Testis (tissue), 5 donors: ENCODE measurements at places on chromosomes 3 and 15. TPM values are rescaled to one million over a fixed set of nuclear protein-coding genes. Genes with fewer than 3 reads are reported as not detected.

- DNase-seq, result no peak
Observed at GRCh38 chr3:41138601-41139000, 60.7 kb upstream of the CTNNB1 start.

- DNase-seq, result peak; percentile 76
Observed at GRCh38 chr3:42979044-42979972, at the start of gene GASK1A. TSS of gene GASK1A (plus strand) at chr3:42979311. CDS start at chr3:42979643, 332 bp downstream.

GRCh38 chr3:94735354-94735753, 672.5 kb downstream of the NSUN3 start:
- DNase-seq, result no peak

- DNase-seq, result no peak
Observed at GRCh38 chr15:51229907-51230330, 108.5 kb downstream of the CYP19A1 start.

- peak; percentile 4 for DNase-seq
Observed at GRCh38 chr15:101466188-101466587, 23.3 kb downstream of the PCSK6 start.

DNA sequence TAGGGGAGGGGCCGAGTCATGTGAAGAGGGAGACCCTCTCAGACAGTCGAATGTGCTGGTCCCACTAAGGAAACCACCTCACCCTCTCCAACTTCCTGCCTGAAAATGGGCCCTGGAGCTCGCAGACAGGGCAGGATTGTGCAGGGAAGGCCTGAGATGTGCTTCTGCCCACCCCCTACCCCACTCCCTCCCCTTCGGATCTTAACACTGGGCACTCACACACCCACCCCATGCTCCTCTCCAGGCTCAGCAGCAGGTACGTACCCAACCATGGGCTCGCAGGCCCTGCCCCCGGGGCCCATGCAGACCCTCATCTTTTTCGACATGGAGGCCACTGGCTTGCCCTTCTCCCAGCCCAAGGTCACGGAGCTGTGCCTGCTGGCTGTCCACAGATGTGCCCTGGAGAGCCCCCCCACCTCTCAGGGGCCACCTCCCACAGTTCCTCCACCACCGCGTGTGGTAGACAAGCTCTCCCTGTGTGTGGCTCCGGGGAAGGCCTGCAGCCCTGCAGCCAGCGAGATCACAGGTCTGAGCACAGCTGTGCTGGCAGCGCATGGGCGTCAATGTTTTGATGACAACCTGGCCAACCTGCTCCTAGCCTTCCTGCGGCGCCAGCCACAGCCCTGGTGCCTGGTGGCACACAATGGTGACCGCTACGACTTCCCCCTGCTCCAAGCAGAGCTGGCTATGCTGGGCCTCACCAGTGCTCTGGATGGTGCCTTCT, 20.0 kb downstream of the ATRIP start:
- no peak for DNase-seq

DNA sequence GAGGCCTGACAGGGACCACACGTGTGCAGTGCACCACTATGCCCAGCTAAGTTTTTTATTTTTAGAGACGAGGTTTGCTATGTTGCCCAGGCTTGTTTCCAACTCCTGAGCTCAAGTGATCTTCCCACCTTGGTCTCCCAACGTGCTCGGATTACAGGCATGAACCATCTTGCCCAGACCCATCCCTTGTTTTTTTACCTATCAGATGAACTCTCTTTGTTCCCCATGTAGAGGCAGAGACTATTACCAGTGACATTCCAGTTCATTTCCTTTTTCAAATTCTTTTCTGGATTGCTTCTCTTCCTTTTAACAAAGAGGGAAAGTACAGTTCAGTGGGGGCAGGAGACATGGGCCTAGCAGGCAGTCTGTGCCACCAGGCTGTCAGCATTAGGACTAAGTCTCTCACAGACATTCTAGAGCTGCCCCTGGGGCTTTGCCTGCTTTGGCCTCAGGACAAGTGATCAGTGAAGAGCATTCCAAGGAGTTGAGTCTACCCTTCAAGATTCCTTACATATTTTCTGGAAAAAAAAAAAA, 103.5 kb upstream of the SLC7A14 start:
- DNase-seq, result no peak

DNA sequence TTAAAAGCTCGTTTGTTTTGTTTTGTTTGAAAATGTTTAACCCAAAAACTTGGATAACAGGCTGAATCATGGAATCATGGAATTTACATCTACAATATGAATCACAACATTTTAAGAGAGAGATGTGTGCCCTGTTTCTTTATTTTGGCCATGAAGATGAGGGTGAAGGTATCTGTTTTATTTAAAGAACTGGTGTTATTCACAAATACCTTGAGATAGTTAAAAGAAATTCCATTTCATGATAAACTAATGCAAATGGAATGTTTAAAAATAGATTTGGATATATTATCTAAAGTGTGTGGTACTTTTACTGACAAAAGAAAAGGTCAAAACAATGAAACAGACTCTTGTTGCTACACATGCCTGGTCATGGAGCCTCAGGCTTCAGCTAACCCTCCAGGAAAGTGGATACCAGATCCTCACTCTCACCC, 486.0 kb upstream of the CFAP20DC start:
- DNase-seq, result no peak

DNA sequence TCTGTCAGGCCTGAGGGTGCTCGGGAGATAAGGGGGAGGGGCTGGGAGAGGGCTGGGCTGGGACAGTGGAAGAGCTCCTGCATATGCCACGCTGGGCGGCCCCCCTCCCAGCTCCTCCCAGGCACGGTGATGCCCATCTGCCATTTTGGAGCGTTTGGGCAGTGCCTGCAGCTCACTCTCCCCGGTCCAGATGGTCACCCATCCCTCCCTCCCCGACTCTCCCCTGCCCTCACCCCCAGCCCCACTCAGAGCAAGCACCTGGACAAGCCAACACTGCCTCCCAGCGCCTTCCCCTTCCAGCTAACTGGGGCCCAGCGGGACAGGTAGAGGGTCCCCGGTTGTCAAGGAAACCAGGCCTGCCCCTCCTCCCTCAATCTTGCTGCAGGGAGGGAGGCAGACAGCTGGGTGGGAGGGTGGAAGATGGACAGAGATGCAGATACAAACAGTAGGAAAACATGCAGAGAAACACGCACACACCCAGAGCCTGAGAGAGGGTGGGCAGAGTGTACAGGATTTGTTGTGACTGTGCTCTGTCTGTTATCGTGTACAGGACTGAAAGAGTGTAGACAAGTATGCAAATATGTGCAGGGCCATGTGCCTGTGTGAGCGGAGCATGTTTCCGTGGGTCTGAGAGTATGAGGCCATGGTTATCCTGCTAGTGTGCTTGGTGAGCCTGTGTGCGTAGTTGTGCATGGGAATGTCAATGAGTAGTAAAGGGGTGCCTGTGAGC, 17.5 kb upstream of the CORO2B start:
- no peak for DNase-seq

DNA sequence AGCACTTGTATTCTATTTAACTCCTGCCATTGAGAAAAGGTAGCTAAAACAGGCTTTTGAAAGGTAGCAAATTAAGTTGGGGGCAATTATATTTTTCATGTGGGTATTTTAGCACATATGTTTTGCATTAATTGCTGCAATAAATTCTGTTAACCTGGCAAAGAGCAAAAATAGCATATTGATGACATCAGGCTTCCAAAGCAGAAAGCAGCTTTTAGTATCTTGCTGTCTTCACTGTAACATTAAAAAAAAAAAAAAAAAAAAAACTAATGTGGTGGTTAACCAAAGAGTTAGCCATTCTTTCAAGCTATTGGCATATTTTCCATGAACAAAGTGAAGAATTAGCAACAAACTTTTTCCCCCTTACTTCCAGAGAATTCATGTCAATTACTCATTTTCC, 9.1 kb downstream of the EPHA3 start:
- DNase-seq, result no peak

- no peak for DNase-seq
Observed at GRCh38 chr15:60130821-60131220, 126.7 kb downstream of the FOXB1 start.

DNA sequence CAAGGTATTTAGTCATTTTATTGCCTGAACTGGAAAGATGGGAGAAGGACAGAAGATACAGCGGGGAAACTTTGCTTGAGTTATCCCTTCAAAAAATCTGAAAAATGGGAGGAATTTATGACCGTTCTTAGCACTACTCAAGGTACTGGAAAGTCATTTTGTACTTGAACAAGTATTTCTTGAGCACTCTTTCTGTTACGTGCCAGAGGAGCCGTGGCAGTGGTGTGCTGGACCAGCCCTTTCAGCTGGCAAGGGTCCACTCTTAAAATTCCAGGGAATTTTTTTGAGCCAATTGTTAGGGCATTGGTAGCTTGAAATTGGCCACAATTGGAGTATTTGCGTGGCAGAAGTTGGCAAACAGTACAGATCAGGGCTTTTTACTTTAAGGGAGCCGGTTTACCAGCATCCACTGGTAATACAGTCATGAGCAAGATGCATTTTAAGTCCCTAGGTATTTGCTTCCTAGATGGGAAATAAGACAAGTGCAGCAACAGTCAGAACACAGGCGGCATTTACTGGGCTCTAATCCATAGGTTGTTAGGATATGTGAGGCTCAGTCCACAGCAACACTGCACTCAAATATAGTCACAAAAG, 145.9 kb upstream of the ST8SIA2 start:
- no peak for DNase-seq

DNA sequence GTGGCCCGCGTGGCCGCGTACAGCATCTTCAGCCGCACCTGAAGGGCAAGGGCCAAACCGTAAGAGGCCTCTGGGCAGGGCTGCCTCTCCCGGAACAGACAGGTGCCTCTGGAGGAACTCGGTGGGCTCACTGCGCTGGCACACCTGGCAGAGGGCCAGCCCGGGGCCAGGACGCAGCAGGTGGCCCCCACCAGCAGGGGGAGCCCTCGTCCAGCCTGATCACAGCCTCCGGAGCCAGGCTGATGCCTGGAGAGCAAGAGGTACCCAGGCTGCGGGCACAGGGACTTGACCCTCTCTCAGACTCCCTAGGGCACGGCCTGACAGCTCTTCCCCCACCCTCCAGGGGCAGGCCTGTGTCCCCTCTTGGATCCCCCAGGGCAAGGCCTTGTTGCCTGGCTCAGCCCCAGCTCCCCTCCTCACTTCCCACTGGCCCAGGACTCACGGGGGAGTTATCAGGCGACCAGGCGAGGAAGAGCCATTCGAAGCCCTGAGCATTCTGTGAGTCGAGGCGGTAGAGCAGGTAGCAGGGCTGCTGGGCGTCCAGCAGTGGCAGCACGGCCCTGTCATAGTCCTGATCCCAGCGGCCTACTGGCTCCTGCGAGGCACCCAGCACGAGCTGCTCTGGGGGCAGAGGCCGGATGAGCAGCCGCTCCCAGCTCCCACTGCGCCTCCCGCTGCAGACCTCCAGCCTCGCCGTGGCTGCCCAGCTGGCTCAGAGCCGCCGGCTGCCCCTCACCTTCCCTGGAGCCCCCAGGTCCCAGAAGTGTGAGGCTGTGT, 6.2 kb upstream of the TLR9 start:
- DNase-seq, result peak; percentile 73

DNA sequence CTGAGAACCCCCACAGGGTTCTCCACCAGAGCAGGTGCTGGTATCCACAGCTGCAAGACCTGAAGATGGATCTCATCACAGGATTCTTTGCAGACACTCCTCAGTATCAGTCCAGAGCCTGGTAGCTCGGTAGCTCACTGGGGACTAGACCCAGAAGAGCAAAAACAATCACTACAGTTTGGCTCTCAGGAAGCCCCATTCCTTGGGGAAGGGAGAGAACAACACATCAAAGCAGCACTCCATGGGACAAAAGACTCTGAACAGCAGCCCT, 22.2 kb downstream of the STRIT1 start:
- no peak for DNase-seq

DNA sequence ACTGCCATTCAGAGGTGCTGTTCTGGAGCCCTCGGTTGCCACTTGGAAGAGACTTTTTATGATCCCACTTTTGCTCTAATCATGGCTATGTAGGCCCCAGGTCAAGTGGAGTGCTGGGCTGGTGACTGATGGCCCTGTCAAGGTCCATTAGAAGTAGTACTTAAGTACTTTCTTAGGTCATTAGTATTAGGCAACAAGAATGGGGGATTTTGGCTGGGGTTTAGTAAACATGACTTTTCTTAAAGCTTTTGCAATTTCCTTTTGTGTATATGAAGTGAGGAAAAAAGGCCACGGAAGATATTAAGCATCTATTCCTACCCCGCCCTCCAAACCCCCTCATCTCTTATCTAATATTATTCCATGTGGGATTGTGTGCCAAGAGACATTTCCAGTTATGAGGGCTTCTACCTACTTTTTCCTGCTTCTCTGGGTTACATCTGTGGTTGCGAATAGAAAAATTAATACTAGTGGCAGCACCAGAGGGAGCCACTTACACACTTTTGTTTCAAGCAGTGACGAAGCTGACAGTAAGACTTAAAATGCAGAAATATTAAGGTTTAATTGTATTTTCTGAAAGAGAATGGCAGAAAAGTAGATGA, 13.9 kb downstream of the NLGN1 start:
- DNase-seq, result peak; percentile 46

DNA sequence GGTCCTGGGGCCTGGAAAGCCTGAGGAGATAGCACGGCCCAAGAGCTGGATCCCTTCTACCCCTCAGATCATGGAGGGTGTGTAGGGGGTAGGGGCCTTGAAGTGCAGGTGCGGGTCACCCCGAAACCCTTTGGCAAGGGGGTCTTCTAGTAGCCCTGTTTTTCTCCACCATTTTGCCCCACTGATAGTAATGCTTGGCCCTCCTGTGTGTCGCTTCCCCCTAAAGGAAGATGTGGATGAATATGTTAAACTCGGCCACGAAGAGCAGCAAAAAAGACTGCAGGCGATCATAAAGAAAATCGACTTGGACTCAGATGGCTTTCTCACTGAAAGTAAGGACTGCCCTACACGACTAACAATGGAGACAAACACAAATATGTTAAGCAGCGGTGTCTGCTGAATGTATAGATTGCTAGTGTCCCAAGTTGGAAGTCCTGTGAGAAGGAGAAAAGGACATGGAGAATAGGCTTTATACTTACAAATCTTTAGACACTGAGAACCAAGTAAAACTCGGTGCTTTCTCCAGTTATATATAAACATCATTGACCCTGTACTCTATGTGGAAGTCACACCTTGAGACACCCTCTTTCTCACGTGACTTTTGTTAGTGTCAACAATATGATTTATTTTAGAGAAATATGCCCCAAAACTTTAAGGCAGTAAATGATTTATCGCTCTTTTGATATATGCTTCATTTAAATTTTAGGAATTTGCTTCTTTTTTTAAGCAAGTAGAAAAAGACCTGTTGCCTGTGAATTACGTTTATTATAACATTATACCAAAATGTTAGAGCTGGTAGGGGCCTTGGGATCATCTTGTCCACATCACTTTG, 802 bp downstream of the RCN2 start:
- DNase-seq, result no peak

DNA sequence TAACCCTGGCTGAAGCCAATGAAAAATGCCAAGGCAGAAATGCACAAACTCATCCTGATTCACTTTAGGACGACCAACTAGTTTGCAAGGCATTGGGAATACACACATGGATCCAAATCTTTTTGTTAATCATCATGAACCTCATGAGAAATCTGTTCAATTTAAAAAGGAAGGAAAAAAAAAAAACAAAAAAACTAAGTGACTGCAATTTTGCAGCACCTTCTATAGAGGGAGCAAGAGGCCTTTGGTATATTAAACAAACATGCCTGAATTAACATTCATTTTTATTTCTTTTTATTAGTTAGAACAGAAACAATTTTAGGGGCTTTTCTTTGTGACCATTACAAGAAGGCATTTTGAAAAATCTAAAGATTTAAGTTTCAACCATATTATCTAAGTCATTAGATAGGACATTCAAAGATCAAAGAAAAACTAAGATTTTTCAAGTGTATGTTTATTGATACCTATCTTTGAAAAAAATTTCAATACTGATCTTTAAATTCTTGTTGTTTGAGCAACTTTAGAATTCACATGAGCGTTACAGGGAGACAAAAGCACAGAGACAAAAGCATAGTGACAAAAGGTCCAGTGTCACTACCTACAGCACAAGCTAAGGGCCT, 182.4 kb downstream of the CBLB start:
- no peak for DNase-seq

Gene NRROS
- polyA plus RNA-seq, result 5.5 TPM

Gene TMEM40
- 0.96 TPM for polyA plus RNA-seq

Gene LRRC57
- polyA plus RNA-seq, result 15.5 TPM

Gene HDAC11
- polyA plus RNA-seq, result 97.7 TPM
